Stimulated activated CD8-positive, alpha-beta memory T cell treated with anti-CD3 and anti-CD28 coated beads, Interleukin-15, amount 100 ng/mL, for 48 hours (primary cell): ENCODE measurements at places on chromosomes 2 and 18.

- DNase-seq, result no peak
Measured at GRCh38 chr2:120556911-120557310, 178.8 kb upstream of the GLI2 start.

DNA sequence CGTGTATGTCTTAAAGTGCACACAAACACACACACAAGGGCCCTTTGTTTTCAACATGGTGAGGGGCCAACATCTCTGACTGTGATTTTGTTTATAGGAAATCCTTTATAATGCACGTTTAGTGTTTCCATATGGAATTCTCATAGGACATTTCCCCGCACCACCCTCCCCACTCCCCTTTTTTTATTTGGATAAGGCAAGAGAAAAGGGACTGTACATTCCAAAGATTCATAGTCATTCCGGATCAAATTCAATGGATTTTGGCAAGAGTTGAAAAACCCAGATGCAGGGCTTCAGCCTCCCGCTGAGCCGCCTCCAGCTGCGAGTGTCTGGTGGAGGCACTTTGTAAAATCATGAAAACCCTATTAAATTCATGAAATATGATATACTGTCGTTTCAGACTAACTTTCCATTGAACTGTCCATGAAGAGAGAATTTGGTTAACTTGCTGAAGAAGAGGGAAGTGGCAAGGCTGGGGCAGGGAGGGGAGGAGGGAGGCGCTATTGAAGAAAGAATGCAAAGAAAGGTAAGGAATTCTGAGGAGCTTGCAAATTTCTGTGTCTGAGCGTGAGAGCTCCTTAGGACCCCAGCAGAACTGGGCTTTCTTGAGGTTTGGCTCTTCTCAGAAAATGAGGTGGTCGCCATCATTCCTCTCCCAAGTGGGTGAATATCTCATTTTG lies 25.8 kb upstream of the SLC14A2 start:
- DNase-seq, result no peak

DNA sequence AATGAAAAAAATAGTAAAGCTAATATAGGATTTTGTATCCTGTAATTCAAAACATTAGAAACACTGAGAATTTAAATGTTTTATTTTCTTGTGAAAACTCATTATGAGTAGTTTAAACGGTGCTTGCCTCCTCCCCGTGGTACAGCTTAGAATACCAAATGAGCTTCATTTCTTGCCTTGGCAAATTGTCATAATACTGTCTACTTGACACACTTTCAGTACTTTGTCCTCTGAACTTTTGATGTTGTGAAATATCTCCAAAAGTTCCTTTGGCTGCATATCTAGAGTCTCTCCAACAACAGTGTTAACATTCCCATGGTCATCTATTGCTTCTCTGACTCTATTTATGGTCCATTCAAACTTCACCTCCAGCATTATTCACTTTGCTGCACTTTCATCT lies 61.9 kb upstream of the EPB41L5 start:
- DNase-seq, result no peak

DNA sequence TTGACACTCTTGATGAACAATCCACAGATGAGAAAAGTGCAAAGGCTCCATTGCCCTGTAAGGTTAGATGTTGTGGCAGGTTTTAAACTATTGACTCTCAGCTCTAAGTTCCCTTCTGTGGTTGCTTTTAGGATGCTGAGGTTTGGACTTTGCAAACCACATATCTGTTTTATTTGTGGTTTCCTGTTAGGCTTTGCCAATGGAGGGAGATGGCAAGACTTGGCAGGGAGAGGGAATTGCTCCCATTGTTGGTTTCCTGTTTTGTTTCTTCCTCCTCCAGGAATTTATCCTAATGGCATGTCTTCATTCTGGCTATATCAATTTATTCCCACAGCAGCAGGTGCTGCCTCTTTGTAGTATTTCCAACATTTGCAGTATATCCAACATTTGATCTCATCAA lies 772.3 kb downstream of the LRRTM4 start:
- DNase-seq, result no peak

DNA sequence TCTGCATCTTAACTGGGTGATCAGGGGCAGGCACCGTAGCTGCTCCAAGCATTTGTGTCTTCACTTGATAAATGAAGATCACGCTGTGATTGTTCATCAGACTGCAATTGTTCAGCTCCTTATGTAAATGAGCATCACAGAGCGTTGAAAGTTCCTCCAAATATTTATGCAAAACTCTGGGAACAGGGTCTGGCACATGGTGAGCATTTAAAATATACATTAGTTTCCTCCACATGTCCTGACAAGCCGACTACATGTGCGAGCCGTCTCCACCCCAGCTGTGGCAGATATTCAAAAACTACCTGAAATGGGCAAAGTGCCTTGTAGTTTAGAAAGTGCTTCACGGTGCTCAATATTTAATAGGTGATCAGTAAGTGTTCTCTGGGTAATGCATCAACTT lies 175.1 kb upstream of the ID2 start:
- no peak for DNase-seq

DNA sequence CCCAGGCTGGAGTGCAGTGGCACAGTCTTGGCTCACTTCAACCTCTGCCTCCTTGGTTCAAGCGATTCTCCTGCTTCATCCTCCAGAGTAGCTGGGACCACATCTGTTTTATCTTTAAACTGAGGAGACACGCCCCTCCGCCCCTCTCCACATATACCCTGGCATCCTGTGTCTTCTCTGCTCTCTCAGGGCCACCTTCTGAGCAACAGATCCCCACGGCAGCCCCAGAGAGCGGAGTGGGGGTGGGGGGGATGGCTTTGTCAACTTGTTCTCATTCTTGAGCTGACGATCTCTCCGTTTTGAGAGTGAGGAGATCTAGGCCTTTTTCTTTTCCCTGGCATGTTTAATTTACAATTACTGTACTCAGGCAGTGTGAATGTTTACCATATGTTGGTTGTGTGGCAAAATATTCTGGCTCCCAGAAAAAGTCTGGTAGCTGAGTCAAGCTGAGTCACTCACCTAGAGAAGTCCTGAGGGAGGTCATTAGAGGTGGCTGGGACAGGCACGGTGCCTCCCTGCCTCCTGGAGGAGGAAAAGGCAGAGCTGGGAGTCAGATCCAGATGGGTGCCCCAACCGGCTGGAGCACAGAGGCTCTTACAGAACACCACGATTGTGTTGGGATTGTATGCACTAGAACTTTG lies 19.5 kb upstream of the ID2 start:
- no peak for DNase-seq

DNA sequence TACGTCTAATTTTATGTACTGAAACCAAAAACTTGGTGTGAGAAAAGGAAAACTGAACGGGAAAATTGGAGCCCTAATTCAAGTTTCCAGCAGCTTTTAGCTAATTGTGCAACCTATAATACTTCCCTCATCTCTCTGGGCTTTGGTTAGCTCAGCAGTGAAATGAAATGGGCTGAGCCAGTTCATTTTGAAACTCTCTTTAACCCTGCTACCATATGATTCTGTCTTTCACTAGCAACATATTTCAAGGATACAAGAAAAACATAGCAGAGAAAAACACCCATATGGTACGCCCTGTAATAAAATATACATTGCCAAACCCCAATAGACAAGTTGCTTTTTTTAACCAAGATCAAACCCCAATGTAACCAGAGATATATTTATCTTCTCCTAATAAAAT lies 799 bp downstream of the SYT4 start:
- DNase-seq, result no peak

DNA sequence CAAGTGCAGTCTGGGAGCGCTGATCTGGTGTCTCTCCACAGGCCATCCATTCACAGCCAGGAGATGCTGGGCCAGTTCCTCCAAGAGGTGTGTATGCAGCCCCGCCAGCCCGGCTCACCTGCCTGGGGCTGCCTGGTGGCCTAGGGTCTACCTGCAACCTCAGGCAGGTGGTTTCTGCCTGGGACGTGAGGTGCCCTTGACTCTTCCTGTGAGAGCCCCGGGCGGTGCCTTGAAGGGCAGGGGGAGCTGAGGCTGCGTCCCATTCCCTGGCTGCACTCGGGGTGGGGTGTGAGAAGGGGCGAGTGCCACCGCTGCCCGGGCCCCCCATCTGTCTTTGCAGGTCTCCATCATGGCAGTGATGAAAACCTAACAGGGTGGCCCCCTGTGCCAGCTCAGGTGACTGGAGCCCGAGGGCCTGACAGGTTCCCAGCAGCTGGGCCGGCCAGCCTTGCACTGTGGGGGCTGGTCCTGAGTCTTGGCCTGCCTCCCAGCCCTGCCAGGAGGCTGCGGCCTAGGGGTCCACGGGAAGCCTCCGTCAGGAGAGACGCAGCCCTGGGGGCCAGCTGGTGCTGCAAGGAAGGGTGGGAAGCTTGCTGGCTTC lies 11.9 kb downstream of the CAPN10 start:
- no peak for DNase-seq

DNA sequence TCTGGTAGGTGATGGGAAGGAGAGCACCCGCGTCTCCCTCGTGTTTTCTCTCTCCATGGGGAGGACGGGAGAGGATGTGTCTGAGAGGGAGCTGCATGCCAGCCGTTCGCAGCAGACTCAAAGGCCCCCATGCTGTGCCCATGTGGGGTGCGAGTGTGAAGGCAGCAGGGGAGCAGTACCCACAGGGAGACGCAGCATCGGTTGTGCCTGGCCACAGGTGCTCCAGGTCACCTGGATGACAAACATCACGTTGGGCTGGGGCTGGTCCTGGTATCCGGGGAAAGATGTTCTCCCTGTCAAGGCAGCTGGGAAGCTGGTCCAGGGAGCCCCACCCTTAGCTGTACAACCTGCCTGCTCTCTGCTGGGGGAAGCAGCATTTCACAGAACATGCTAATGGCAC lies 119.5 kb upstream of the SALL3 start:
- no peak for DNase-seq

GRCh38 chr18:45670281-45670962 lies 53.6 kb upstream of the SLC14A1 start:
- no peak for DNase-seq

DNA sequence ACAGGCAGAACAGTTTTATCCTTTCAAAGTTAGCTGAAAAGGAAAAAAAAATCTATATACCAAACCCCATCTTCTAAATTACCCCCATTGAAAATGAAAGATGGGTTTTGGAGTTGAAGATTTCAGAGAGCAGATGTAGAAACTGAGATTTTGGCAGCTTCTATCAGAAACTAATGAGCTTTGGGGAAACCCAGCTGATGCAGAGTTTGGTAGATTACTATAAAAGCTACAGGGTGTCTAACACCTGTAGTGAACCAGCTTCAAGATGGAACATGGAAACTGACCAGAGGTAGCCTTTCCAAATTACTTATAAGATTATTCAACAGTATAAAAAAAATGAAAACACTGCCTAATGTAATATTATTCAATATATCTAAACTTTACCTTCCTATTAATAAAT lies 583.1 kb downstream of the XIRP2 start:
- DNase-seq, result no peak

DNA sequence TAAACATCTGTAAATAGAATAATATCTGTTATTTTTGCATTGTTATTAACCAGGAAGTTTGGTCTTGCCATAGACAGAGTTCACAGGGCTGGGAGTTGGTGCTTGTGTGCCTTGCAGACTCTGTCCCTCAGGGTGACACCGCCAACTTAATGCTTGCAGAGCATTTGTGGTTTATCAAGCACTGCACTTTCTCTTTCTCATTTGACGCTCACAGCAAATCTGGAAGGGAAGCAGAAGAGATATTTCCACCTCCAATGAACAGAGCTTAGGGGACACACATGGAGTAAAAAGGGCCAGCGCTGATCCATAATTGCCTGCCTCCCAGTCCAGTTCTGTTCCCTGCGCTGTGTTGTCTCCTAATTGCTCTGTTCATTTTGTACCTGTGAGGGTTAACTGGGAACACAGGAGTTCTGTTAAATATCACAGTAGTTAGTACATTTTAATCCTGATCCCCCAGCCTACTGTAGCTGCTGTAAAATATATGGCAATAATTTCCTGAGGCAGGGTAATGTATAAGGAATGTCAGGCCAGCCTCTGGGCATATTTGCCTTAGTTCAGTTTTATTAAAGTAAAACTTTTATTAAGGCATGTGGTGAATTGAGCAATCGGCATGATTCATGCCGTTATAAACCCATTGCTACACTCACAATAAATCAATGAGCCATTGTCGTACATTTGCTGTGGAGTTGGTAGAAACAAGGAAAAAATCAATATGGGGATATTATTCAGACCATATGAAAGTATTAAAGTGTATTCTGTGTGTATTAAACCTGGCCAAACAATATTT lies 182.5 kb upstream of the OSR1 start:
- DNase-seq, result no peak

DNA sequence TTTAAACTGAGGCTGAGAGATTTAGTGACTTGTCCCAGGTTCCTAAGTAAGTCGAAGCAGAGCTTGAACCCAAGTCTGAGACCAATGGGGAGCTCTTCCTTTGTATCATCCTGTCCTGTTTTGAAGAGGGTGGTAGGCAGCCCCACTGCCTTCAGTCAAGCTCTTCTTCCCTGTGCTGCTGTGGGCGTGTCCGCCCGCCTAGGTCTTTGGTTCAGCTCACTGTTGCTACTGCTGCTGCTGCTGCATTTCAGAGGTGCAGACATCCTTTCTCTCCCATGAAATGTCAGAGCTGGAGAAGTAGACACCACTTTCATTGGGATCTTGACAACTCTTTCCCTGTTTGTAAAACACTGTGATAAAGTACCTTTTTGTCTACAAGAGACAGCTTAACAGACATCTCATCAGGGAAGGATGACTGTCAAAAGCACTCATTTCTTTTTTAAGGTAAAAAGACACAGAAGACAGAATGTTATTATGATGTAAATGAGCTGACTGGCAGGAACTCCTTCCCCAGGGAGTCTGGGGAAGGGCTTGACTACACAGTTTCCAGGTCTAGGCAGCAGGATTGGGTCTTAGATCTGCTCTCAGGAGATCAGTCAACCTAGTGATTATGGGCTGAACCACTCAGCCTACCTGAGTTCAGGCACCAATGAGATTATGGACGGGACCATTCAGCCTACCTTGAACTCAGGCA lies 91.7 kb upstream of the TRIB2 start:
- no peak for DNase-seq

DNA sequence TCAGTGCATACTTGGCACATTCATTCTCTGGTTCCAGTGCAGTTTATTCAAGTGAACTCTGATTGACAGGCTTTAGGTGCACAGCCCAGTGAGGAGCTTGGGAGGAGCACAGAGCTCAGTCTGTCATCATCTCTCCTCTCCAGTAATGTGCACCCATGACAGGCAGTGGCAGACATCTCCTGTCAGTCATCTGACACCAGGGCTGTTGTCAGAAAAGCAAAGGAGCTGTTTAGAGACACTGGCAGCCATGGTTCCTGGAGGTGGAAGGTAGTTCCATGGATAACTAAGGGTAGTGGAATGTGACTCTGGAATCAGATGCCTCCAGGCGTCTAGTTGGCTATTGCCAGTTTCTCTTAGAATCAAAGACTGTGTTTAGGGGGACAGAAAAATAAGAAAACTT lies 308.8 kb downstream of the DCDC2C start:
- DNase-seq, result no peak
